ENCODE measurements at places on chromosomes 6 and 20.
A peak's percentile ranks its signal among the peaks of the same experiment; 100 is the strongest.

DNA sequence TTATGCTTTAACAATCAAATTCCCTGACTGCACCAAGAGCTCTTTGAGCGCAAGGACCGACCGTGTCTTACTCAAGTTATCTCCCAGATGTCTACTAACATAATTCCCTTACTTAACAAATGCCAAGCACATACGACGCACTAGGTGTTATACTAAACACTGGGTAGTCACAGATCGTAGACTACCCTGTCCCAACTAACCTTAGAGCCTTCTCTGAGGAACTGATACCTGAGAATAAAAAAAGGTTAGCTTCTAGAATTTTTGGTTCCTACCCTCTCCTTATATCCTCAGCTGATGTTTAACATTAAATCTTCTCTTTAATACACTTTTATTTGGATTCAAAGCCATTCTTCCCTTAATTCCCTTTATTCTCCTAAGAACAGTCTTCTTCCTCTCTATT lies 38.5 kb downstream of the EPB41L2 start:
- DNase-seq = no peak

GRCh38 chr6:3013486-3013885 lies 13.8 kb downstream of the NQO2 start:
- no peak for DNase-seq

GRCh38 chr6:76166874-76167273 lies 94.4 kb upstream of the IMPG1 start:
- DNase-seq = no peak

- DNase-seq = no peak
Observed at GRCh38 chr6:137745321-137745720, 121.7 kb upstream of the TNFAIP3 start.

GRCh38 chr20:48528346-48528745 lies 299.5 kb downstream of the PREX1 start:
- DNase-seq = no peak

DNA sequence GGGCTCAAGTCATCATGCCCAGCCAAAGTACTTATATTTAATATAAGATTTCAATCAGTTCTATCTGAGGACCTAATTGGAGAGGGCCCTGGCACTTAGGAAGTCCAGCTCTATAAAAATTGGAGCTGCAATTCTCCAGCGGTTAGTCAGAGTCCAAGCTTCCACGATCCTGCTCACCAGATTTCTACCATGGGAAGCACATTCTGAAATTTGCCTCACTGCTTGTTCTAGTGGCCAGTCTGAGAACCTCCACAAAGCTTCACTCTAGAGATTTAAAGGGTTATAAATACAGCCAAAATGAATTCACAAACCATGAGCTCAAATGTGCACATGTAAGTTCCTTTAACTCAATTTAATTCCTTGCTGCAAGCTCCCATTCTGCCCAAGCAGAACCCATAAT lies 33.5 kb downstream of the PNLDC1 start:
- DNase-seq = no peak

DNA sequence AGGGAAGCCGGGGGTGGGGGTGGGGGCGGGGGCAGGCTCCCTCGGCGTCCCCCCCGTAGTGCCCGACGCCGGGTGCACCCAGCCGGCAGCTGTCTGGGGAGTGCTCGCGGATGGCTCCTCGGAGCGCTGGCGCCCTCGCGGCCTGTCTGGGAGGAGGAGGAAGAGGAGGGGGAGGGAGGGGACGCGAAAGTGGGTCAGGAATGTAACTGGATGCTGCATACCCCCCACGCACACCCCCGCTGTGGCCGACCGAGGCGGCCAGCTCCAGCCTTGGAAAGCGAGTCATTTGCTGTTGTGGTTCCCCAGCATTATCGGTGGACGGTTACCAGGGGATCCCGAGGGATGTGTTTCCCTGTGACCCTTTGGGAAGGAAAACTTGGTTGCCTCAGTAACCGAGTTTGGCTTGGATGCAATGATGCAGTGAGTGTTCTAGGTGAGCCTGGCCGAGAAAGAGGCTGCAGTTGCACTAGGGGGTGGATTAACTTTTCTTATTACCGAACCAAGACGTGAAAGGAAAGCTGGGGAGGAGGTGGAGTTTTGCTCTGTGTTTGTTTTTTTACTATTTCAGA lies 55.2 kb upstream of the RREB1 start:
- DNase-seq = peak; percentile 6

- DNase-seq = no peak
Observed at GRCh38 chr20:63783970-63784369, 44.4 kb downstream of the SLC2A4RG start.

Data from T-cell (primary cell).